Pulmonary artery endothelial cell (primary cell): ENCODE measurements at places on chromosomes 4 and X. TPM values are rescaled to one million over a fixed set of nuclear protein-coding genes. Genes with fewer than 3 reads are reported as not detected.

The IGSF1 gene
- not detected in 2 replicates for total RNA-seq

The NRK gene
- total RNA-seq: 1.6 and 2.5 TPM in 2 replicates

The USP17L15 gene
- total RNA-seq: not detected in 2 replicates

The CT45A10 gene
- total RNA-seq: not detected in 2 replicates

The GRIA3 gene
- total RNA-seq: under 0.01 TPM in 1 of 2 replicates, not detected in the other

The SH3BGRL gene
- total RNA-seq: 25.6 and 35.0 TPM in 2 replicates

The TMEM150C gene
- total RNA-seq: 4.4 and 6.9 TPM in 2 replicates

The IQSEC2 gene
- 3.6 and 3.9 TPM in 2 replicates for total RNA-seq

The RNF128 gene
- total RNA-seq: not detected in 2 replicates

The TCEAL2 gene
- total RNA-seq: 0.13 TPM in 1 of 2 replicates, not detected in the other

The LRIT3 gene
- 0.04 TPM in 1 of 2 replicates, not detected in the other for total RNA-seq

The GPR119 gene
- not detected in 2 replicates for total RNA-seq

The P2RY10 gene
- total RNA-seq: not detected in 2 replicates

The NSUN7 gene
- total RNA-seq: 0.07 and 0.21 TPM in 2 replicates

The LRRC66 gene
- 0.13 and 0.39 TPM in 2 replicates for total RNA-seq

The ANXA10 gene
- not detected in 2 replicates for total RNA-seq

The ZNF732 gene
- 0.86 and 1.1 TPM in 2 replicates for total RNA-seq

The CDKL5 gene
- 2.0 and 2.5 TPM in 2 replicates for total RNA-seq

The TMEM156 gene
- total RNA-seq: 0.92 and 2.4 TPM in 2 replicates

The TLR10 gene
- not detected in 2 replicates for total RNA-seq

The FRYL gene
- 90.3 and 137 TPM in 2 replicates for total RNA-seq

The PHEX gene
- total RNA-seq: 0.56 and 1.1 TPM in 2 replicates

The HTRA3 gene
- total RNA-seq: 3.3 and 6.5 TPM in 2 replicates

The FRG1 gene
- total RNA-seq: 24.3 and 26.4 TPM in 2 replicates

The MBNL3 gene
- total RNA-seq: 1.4 and 2.0 TPM in 2 replicates

The CENPVL3 gene
- total RNA-seq: not detected in 2 replicates

The CFAP299 gene
- 0.13 TPM in 1 of 2 replicates, not detected in the other for total RNA-seq

The TBX22 gene
- not detected in 2 replicates for total RNA-seq

The TRAM1L1 gene
- total RNA-seq: 0.11 and 0.26 TPM in 2 replicates

The FHDC1 gene
- total RNA-seq: under 0.01 and 0.04 TPM in 2 replicates

The MCF2 gene
- 0.07 TPM in 1 of 2 replicates, not detected in the other for total RNA-seq

The GASK1B gene
- total RNA-seq: 84.3 and 114 TPM in 2 replicates

The CACNA1F gene
- not detected in 2 replicates for total RNA-seq

The OTUD6A gene
- total RNA-seq: not detected in 2 replicates

The TEX13D gene
- not detected in 2 replicates for total RNA-seq

The BEX1 gene
- 0.20 TPM in 1 of 2 replicates, not detected in the other for total RNA-seq

The ZCCHC18 gene
- 0.88 and 1.9 TPM in 2 replicates for total RNA-seq

The NUDT11 gene
- 7.9 and 13.0 TPM in 2 replicates for total RNA-seq

The TMEM47 gene
- total RNA-seq: 36.2 and 42.1 TPM in 2 replicates
